ENCODE measurements at places on chromosomes 2 and 18.

DNA sequence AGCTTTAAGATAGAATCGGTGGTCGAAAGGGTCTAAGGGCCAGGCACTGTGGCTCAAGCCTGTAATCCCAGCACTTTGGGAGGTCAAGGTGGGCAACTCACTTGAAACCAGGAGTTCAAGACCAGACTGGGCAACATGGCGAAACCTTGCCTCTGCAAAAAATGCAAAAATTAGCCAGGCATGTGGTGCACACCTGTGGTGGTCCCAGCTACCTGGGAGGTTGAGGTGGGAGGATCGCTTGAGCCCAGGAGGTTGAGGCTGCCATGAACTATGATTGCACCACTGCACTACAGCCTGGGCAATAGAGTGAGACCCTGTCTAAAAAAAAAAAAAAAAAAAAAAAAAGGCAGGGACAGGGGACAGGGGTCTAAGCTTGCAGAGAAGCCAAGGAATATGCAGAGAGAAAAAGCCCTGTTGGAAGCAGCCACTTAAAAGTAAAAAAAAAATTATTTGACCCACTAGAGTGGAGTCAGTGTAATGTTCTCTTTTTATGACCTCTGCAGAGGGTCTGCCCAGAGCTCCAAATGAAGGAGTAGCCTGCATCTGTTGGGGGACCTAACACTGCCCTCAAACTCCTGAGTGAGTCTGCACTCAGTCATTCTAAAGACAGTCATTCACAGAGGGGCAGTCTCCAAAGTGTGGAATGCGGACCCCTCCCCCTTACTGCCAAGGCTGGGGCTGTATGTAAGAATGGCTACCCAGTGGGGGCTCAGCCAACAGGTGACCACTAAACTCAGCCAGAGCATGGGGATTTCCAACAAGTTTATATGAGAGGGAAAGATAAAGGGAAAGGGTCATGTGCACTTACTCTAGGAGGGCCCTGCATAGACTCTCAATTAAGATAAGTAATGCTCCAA is 118.5 kb upstream of the CDCA7 start:
- DNase-seq, result no peak

DNA sequence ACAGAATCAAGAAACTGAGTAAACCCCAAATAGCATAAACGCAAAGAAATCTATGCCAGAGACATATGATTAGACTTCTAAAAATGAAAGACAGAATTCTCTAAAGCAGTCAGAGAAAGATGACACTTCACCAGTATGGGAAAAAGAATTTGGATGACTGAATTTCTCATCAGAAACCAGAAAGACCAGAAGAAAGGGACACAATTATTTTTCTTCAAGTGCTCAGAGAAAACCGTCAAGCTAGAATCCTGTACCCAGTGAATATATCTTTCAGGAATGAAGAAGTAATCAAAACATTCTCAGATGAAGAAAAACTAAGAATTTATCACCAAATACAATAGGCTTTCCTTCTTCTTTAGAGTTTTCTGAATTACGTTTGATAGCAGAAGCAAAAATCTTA is 14.2 kb upstream of the ESPNL start:
- no peak for DNase-seq

DNA sequence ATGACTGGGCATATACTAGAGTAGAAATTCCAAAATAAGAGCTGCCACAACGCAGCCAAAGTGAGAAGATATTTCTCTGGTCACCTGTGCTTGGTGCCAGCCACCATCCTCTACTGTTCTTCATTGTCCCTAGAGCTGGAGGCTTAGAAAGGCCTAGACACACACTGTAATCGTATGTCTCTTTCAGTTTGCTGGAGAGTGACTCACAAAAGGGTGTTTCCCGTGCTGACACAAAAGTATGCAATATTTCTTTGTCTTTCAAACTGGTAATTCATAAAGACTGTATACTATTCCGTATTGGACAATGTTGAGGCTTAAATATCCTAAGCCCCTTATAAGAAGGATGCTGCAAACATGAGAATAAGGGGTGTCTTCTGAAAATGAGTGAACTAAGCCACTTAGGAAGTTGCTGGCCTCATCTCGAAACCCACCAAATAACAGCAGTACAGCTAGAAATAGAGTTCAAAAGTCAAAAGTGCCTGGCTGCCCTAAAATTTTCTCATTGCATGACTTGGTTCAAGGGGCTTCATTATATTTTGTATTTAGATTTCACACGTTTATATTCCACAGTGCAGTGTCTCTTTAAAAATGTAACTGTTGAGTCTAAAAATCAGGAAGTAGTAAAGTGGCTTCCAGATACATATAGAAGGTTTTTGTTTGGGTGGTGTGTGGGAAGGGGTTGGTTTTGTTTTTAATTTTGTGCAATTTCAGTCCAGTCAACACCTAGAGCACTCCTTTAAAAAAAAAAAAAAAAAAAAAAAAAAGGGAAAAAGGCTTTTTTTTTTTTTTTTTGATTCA is 601.1 kb downstream of the ARHGAP15 start:
- DNase-seq, result no peak

- DNase-seq, result no peak
Measured at GRCh38 chr2:43196768-43197587, 29.4 kb downstream of the ZFP36L2 start.

DNA sequence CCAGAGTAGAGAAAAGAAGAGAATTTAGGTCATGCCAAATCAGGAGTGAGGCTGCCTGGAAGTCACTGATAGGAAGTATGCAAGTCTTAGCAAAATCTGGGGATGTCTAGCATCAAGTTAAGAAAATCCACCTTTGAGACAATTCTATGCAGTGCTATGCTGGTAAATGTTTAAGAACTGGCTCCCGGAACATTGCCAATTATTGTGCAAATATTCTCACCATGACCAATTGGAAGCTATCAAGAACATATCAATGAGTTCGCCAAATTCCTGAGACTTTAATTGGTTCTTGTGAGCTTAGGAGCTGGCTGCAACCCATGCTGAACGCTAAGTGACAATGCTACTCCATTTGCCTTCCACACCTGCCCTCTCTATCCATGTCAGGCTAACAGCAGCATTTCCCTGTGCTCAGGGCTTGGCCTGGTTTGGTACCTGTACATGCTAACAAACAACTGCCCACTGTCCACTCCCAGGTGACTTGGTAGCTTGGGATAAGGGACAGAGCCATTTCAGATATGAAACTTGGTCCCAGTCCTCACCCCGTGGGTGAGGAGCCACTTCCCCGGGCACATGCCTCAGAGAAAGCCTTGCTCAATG is 172.9 kb upstream of the KLHL29 start:
- DNase-seq, result no peak

DNA sequence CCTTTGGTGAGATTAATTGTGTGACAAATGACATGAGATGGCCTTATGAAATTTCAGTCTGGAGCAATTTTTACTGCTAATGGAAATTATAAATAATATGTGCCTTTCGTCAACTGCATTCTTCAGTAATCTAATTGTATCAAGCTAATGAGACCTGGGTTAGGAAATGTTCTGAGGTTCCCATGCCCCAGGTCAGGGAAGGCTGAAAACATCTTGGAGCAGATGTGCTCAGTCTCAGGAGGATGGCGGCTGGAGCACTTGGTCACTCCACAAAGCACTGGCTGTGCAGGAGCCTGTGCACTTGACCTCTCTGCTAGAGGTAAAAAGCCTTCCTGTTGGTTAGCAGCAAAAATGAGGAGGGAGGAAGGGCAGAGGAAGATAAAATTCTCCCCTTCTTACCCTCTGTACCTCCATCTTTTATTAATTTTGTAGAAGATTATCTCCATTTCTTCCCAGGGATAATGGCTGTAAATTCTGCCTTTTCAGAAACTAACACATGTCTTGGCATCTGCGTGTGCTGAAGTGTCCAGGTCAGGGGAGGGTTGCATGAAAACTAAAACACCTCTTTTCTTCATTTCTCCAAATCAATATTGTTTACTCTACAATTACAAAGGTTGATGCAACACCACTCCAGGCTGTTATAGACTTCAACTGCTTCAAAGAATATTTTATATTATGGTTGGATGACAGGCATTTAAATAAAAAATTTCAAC is 1606.4 kb upstream of the ACVR2A start:
- no peak for DNase-seq

DNA sequence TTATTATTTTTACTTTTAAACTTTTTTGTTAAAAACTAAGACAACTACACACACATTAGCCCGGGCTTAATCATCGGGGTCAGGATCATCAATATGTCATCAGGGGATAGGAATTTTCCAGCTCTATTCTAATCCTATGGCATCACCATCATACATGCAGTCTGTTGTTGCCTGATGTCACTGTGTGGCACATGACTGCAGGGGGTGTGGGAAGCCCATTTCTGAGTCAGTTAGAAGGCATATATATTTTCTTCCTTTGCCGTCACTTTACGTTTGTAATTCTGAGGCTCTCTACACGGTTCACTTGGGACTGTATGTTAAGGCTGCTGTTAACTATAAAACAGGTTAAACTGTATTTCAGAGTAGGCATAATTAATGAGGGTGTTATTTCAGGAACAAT is 144.4 kb upstream of the ITGA6 start:
- DNase-seq, result no peak

DNA sequence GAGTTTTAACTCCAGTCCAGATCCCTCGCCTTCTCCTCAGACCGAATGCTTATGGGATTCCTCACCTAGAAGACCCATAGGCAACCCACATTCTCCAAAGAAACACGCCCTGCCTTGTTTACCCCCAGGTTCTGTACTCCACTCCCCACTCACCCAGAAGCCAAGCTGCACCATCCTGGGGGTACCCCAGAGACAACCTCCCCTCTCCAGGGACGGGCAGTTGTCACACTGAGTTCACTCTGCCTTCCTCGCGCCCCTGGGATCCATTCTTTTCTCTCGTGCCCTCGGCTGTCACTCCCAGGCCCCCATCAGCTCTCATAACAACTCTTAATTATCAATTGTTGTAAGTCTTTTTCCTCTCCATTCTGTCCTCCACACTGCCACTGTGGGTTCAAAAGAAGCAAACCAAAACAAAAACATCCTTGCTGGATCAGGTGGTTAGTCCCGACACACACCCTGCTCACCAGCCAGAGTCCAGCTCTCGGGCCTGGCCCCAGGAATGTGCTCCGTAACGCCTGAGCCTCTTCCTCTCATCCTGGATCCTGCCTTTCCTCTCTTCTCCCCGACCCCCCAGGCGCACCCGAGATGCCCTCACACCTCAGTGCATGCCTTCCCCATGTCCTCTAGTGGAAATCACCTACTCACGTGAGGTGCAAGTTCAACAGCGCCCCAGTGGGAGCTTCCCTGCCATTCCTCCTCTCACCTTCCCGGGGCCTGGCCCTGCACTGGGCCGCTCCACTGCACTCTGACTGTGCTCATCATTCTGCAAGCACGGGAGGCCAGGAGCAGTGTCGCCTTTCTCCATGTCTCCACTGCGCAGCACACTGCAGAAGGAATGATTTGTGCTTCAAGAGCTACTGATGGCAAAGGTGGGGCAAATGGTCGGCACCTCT is 20.7 kb downstream of the COX7A2L start:
- no peak for DNase-seq

DNA sequence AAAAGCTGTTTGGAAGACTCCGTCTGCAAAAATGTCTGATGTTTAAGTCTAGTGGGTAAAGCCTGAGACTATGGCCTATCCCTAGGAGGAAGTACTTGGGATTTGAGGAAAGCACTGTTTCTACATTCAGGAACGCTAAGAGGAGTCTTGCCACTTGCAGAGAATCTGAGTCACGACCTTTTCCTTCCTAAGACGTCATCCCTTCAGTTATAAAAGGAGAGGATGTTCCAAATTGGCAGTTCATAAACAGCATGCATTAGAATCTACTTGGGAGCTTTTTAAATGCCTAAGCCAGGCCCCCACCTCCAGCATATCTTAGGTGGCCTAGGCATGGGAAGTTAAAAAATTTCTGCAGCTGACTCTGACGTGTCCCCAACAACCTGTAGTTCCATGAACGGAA is 125.9 kb downstream of the TTC32 start:
- DNase-seq, result no peak

GRCh38 chr2:84857566-84857965 is 23.3 kb downstream of the TRABD2A start:
- DNase-seq, result no peak

- no peak for DNase-seq
Measured at GRCh38 chr18:25052511-25052921, 299.4 kb downstream of the ZNF521 start.

- DNase-seq, result no peak
Measured at GRCh38 chr2:61530749-61531148, 7.4 kb downstream of the XPO1 start.

DNA sequence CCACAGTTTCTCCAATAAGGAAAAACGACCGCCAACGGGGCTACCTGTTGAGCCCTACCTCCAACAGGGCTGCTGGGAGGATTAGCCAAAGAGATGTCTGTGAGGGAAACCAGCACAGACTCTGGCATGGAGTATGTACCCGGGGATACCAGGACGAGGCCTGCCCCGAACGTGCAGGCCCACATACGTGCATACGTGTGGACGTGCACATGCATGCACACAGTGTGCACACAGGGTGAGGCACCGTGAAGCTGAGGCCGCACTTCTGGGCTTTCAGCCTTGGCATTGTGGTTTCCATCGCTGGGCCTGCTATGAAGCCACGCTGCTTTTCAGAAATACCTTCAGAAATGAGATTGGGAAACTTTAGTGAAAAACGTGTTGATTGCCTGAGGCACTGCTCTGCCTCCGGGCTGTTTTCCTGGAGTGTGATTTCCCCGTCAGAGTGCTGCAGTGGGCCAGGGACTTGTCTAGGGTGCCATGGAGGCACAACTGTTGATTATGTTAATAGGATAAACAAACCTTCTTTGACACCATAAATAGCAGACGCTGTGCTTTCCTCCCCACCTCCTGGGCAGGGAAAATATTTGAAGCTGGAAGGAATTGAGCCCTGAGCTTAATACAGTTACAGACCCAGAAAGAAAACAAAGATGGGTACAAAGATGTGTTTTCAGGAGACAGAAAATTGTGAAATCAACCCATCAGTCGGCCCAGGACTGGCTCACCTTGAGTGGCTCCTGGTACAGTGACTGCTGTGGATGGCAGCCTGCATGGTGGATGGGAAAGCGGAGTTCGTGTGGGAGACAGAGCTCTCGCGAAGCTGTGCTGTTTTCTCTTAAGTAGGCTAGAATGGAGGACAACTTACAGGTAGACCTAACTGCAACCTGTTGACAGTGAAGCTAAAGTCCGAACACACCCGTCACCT is 182.3 kb downstream of the FAM210A start:
- no peak for DNase-seq

GRCh38 chr18:54612237-54612636 is 21.2 kb downstream of the DYNAP start:
- no peak for DNase-seq

GRCh38 chr2:239544918-239545465 is 144.2 kb upstream of the HDAC4 start:
- no peak for DNase-seq

DNA sequence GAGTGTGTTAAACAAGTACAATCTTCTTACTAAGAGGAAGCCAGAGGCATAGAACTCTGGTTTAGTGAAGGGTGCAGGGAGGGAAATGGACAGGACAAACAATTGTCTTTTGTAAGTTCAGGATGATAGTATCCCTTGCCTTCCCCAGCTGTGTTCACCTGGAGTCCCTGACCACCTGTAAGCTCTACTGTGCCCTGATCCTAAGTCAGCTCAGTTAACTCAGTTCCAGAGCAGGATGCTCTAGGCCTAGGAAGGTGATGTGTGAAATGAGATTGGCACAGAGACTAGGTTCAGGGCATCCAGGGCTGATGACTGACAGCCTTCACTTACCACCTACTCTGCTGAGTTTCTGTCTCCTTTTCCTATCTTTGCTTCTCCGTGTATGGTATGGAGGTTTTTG is 333.0 kb downstream of the SUCLG1 start:
- no peak for DNase-seq

GRCh38 chr2:47165001-47165555 is 10.0 kb upstream of the STPG4 start:
- DNase-seq, result no peak
